Right forelimb (tissue), 1 donor: ENCODE measurements at places on chromosomes 2 and 18.

- DNase-seq: no peak
Observed at GRCh38 chr18:3391704-3392466, 58.1 kb upstream of the TGIF1 start.

DNA sequence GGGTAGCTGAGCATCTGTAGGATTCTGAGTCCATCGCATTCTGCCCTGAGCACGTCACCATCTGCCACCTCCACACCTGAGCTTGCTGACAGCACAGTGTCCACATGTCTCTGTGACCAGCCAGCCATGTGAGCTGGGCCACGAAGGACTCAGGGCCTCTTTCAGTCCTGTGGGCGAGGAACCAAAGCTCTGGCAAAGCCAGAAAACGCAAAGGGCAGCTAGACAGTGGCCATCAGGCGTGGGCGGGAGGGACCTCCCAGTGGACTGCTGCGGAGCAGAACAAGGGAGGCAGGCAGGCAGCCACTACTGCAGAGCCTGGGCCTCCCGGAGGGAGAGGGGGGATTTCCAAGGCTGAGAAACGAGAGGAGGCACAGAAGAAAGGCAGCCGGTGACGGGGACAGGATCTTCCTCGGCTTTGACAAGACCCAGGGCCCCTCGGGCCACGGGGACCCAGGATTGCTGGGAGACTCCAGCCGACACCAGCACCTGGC, 274.6 kb upstream of the SALL3 start:
- DNase-seq: no peak

DNA sequence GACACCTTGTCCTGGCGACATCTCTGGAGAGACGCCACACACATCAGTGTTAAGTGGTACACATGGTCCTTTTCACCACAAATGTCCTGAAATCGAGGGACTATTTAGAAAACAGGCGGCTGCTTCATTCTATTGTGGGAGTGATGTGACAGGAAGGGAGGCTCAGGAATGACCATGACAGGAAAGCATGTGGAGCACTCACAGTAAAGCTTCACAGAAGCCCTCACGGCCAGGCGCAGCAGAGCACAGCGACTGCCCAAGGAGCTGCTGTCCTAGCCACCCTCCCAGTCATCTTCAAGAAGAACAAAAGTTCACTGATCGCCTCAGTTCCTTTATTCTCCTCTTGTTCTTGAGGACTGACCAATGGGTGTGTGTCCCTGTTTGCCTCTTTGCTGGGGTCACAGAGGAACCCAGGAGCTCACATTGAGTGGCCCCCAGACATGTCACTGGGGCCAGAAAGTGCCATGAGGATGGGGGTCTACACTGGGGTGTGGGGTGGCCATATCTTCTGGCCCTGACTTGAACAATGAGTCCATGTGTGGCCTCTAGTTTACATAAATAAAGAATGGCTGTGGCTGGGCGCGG, 84.6 kb upstream of the RANBP2 start:
- DNase-seq: no peak

DNA sequence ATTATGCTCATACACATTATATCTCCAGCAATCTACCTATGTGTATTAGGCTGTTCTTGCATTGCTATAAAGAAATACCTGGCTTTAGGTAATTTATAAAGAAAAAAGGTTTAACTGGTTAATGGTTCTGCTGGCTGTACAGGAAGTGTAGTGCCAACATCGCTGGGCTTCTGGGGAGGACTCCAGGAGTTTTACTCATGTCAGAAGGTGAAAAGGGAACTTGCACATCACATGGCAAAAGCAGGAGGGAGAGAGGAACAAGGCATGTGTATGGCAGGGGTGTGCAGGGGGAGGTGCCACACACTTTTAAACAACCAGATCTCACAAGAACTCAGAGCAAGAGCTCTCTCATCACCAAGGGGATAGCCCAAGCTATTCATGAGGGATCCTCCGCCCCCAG, 715.4 kb upstream of the ZEB2 start:
- no peak for DNase-seq

GRCh38 chr2:3414133-3414860, 34.8 kb downstream of the TRAPPC12 start:
- DNase-seq: no peak

GRCh38 chr18:63980896-63981460, 11.1 kb downstream of the SERPINB8 start:
- no peak for DNase-seq

GRCh38 chr2:152106464-152106863, 7.6 kb upstream of the CACNB4 start:
- DNase-seq: no peak

DNA sequence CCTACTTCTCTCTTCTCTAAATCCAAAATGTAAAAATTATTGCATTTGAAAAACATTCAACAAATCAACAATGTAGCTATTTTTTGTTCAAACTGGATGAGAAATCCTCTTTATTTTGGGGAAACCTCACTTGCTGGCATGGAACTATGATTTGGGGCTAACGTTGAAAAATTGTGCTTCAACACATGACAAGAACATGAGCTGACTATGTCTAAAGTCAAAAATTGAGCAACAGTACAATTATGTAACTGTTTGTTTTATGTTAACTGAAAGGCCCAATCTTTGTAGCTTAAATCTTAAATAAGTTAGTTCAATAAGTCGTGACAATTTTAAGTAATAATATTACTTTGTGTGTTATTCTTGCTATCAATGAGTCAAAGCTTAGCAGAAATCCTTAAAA, 67.3 kb downstream of the TMEFF2 start:
- DNase-seq: no peak

GRCh38 chr2:196873511-196873910, 53.0 kb downstream of the PGAP1 start:
- no peak for DNase-seq

DNA sequence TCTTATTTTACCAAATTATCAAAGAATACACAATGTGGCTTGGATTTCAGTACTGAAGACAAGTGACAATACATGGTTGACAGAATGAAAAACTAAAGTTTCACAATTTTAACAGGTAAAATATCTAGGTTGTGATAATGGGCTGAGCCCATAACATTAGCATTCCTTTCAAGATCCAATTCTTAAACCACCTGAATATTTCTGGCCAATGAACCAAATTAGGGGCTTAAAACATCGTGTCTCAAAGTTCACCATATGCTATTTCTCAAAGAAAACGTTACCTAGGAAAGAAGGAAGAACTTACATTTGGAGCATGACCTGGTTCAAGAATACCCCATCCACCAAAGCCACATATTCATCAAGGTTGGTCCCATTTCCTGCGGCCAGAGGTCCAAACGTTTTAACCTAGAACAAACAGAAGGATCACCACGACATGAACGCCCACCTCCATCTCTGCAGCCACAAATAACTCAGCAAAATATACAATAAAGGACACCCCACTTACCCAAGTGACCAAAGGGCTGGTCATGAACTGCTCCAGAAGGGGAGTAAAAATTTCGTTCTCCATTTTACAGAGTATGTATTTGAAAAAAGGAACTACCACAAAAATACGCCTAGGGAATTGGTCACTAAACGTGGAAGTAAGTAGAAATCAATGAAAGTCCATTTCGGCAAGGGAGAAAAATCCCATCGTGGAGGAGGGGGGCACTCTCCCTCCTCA, 984 bp downstream of the CCDC88A start:
- DNase-seq: no peak

GRCh38 chr2:213551526-213551925, 267.3 kb downstream of the SPAG16 start:
- DNase-seq: no peak

GRCh38 chr2:227818675-227819397, 5.2 kb downstream of the CCL20 start:
- no peak for DNase-seq

DNA sequence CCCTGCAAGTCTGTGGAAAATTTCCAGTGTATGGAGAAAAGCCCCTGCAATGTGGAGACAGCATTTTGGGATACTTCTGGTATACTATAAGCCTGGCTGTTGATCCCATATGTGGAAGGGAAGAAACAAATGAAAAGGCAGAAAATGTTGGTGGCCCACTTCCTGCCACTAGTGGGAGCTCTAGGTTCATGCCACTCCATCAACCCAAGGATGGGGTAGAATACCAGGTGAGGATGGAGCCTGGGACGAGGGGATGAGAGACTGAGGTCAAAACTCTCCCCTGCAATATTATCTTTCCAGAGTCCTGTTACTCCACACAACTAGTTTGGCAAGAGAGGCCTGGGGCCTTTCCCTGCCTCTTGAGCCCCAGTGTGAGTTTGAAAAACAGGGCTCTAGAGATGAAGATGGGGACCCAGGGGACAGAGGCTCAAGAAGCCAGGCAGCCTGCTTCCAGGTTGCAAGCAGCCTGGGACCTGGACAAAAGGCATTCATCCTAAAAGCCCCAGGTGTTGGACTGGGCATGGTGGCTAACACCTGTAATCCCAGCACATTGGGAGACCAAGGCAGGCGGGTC, 31.9 kb downstream of the BMP10 start:
- no peak for DNase-seq

GRCh38 chr2:155633887-155634570, 698.5 kb downstream of the NR4A2 start:
- DNase-seq: no peak

DNA sequence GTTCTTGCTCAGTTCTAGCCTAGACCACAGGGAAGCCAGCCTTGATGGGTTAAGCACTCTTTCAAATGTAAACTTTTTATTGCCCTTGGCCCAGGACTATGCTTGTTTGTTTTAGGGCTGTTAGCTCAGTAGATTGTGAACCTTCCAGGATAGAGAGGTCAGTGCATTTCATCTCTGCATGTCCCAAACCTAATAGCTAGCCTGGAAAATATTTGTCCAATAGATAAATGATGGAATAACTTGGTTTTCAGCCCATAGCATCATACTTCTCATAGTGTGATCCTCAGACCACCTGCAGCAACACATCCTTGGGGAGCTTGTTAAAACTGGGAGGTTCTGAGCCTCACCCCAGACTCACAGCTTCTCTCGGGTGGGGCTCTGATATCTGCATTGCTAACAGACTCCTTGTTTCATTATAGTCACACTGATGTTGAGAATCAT, 59.8 kb downstream of the TRIB2 start:
- no peak for DNase-seq

DNA sequence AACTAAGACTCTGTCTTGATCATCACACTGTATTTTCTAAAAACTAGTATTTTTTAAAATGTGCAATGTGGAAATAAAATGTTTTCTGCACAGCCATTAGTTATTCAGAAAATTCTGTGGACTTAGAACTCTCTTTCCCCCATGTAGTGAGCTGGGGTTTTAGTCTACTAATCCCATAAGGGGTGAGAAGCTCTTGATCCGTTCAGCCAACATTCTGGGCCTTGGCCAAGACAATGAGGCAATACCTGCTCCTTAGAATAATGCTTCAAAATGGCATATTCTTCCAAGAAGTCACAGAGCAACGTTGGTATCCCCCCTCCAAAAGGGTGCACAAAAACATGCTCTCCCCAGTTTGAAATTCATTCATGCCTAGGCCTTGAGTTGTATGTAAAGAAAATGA, 4.0 kb downstream of the REEP1 start:
- no peak for DNase-seq

DNA sequence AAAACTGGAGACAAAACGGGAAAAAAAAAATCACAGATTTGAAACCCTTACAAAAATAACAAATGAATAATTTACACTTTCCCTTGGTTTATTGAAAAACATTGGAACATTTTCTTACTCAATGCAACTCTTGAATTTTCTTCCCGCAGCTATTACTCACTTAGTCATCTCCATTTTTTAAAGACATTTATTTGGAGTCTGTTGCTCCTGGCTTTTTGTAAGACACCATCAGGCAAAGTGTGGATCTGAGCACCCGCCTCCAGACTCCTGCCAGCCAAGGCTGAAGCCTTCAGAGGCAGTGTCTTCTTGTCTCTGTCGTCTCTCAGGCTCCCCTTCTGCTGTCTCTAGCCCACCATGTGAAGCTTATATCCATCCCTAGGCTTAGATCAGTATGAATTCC, 46.2 kb downstream of the TRIB2 start:
- no peak for DNase-seq

DNA sequence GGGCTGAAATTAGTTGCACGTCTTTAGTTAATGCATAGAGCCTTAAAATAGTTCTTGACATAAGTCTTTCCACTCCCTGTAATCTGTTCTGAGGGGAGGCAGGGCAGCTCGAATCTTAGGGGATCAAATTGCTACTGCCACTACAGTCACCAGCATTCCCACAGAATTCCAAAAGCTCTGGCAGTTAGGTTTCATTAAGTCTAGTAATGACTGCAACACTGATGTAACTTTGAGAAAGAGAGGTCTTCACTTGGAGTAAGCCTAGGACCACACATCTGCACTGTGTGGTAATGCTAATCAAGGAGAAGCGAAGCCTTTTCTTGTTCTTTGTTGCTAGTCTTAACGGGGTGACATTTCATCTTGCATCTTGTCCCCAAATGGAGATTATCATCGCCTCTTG, 19.3 kb upstream of the NCK2 start:
- DNase-seq: no peak

- no peak for DNase-seq
Observed at GRCh38 chr2:31097962-31098613, 40.2 kb downstream of the GALNT14 start.

GRCh38 chr2:121186261-121186660, 98.7 kb downstream of the TFCP2L1 start:
- DNase-seq: no peak

- DNase-seq: no peak
Observed at GRCh38 chr2:46025081-46025480, 272.1 kb upstream of the EPAS1 start.

DNA sequence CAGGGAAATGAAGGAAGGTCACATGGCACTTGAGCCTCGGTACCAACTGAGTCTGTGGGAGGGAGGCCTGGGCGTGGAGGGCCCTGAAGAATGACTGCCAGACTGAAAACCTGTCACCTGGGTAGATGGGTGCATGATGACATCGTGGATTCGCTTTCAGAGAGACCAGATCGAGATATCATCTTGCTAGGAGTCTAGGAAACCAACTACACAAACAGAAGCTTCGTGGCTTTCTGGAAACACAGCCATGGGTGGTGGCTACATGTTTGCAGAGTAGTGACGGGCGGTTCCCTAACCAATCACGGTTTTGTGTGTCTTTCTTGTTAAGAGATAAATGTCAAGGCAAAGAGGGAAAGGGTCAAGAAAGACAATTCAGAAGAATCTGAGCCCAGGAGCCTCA, 155.0 kb downstream of the EIPR1 start:
- DNase-seq: no peak

DNA sequence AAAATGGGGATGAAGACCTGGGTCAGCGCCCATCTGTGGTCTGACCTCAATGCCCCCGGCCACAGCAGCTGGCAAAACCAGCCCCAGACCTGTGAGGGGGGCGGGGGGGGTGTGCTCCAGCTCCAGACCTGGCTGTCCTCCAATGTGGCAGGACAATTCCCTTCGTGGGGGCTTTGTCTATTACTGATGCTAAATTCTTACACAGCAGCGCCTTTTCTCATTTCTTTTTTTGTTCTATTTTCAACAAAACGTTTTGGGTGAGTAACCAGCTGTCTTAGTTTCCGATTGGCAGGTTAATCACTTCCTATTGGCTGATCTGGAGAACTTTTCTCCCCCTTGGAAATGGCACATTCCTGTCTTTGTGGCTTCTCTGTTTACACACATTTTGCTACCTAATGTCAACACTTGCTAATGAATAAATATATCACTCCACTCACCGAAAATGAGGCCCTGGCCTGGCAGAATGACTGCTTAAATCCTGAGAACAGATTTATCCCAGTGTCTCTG, 4.4 kb downstream of the SMAD7 start:
- peak; percentile 53 for DNase-seq

GRCh38 chr2:39283561-39283960, 39.8 kb upstream of the CDKL4 start:
- DNase-seq: no peak

GRCh38 chr2:229947544-229947943, 25.2 kb downstream of the FBXO36 start:
- DNase-seq: no peak

GRCh38 chr2:9809064-9809356, 34.3 kb upstream of the TAF1B start:
- DNase-seq: no peak
